NCI-H2107 (cell line): ENCODE measurements at places on chromosomes 11 and 22.

DNA sequence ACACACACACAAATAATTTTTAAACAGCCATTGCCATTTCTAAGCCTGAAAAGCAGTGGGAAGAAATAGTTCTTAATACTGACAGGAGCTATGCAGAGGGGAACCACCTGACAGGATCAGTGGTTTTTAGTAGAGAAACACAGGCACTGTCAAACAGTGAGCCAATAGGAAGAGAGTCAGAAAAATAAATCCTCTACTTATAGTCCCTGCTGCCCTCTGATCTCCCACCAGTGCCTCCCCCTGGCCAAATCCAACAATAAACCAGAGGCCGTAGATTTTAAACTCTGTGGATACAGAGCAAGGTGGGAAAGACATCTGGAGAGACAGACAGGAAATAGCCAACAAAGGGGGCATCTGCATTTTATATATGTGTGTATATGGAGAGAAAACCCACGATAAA lies 7.9 kb upstream of the OR56B4 start:
- no peak for DNase-seq

GRCh38 chr11:102733232-102733875 lies 8.6 kb upstream of the MMP8 start:
- DNase-seq: peak; percentile 15

- no peak for DNase-seq
Observed at GRCh38 chr22:42459287-42460063, 27.3 kb upstream of the NFAM1 start.

- no peak for DNase-seq
Observed at GRCh38 chr22:49214976-49215375, 612.7 kb downstream of the BRD1 start.

GRCh38 chr11:101176381-101176780 lies 46.8 kb upstream of the PGR start:
- no peak for DNase-seq

DNA sequence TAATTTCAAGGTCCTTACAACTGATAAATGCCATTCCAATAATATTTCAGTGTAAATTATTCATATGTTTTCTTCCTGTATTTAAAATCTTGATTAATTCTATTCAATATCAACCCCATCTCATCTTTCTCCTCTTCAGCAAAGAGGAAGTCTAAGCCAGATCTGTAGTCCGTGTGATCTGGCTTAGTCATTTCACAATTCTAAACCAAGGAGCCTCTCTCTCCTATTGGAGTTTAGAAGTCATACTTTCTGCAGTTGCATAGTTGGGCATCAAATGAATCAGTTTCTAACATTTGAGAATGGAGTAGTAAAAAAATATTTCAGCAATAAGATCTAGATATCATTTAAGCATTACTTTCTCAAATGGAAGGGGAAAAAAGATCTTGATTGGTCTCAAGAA lies 354.9 kb downstream of the JRKL start:
- DNase-seq: no peak

DNA sequence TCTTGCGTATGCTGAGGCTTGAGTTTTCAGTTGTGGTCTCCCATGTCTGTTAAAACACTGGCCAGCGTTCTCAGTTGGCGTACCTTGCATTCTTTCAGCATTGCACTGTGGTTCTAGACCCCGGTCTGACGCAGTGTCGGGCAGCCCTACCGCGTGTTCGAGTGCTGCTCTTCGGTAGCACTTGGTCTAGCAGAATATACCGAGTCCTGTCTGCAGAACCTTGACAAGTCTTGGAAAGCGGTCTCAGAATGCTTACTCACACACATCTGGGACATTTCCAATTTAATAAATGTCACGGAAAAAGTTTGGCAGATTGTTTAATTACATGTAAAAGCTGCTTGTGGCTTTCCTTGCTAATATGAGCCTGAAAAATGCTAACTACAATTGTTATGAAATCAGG lies 32.6 kb downstream of the PPFIA1 start:
- no peak for DNase-seq

GRCh38 chr11:103830205-103830604 lies 206.2 kb upstream of the DDI1 start:
- no peak for DNase-seq

GRCh38 chr11:122627745-122628144 lies 27.8 kb upstream of the UBASH3B start:
- DNase-seq: no peak

GRCh38 chr11:64778473-64779298 lies at the start of gene SF1:
Gene SF1 (minus strand): TSS chr11:64778542. CDS start chr11:64778392, 150 bp downstream.
- DNase-seq: peak; percentile 100

- no peak for DNase-seq
Observed at GRCh38 chr11:69640260-69640994, 529 bp upstream of the CCND1 start.

- DNase-seq: no peak
Observed at GRCh38 chr11:32962016-32962415, 53.7 kb upstream of the DEPDC7 start.

- no peak for DNase-seq
Observed at GRCh38 chr22:23119494-23120414, 22.0 kb downstream of the RSPH14 start.

- DNase-seq: no peak
Observed at GRCh38 chr11:118129471-118130172, 23.0 kb downstream of the SCN4B start.

- DNase-seq: no peak
Observed at GRCh38 chr22:23534851-23535717, 45.0 kb downstream of the IGLL1 start.

- no peak for DNase-seq
Observed at GRCh38 chr11:14938936-14939335, 33.2 kb downstream of the CALCA start.

- DNase-seq: no peak
Observed at GRCh38 chr22:47382164-47382890, 619.9 kb downstream of the TBC1D22A start.

DNA sequence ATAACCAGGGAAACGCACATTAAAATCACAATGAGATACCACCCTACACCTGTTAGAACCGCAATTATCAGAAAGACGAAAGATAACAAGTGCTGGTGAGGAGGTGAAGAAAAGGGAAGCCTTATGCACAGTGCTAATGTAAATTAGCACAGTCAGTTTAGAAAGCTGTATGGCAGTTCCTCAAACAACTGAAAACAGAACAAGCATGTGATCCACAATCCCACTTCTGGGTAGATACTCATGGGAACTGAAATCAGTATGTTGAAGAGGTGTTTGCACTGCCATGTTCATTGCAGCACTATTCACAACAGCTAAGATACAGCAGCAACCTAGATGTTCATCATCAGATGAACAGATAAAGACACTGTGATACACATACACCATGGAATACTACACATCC lies 75.0 kb upstream of the CCND1 start:
- no peak for DNase-seq

GRCh38 chr11:76753950-76754349 lies 29.2 kb upstream of the TSKU start:
- no peak for DNase-seq

GRCh38 chr11:20087118-20087521 lies 73.2 kb downstream of the DBX1 start:
- no peak for DNase-seq

GRCh38 chr11:59009661-59010060 lies 70.4 kb downstream of the GLYATL1 start:
- no peak for DNase-seq

DNA sequence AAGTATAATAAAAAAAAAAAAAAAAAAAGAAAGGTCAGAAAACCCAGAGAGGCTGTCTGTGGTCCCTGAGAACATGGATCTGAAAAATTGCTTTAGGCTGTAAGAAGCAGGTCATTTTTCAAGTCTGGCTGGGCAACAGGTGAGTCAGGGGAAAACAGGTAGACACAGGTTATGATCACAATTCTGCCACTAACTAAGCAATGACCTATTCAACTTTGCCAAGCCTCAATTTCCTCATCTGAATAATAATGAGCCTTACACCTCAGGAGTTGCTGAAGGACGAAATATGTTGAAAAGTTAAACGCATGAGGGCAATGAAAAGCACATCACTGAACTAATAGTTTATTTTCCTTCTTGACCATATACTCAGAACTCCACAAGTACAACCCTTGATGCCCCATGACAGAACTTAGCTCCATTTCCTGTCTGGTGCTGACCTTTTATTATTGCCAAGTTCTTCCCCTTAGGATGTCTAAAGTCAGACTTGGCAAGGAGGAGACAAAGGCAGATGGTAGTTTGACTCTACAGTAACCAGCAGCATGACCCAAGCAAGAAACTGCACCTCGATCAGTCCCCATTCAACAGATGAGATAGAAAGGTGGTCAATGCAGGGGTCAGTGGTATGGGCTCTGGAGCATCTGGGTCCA lies 93.6 kb downstream of the SYN3 start:
- DNase-seq: no peak

DNA sequence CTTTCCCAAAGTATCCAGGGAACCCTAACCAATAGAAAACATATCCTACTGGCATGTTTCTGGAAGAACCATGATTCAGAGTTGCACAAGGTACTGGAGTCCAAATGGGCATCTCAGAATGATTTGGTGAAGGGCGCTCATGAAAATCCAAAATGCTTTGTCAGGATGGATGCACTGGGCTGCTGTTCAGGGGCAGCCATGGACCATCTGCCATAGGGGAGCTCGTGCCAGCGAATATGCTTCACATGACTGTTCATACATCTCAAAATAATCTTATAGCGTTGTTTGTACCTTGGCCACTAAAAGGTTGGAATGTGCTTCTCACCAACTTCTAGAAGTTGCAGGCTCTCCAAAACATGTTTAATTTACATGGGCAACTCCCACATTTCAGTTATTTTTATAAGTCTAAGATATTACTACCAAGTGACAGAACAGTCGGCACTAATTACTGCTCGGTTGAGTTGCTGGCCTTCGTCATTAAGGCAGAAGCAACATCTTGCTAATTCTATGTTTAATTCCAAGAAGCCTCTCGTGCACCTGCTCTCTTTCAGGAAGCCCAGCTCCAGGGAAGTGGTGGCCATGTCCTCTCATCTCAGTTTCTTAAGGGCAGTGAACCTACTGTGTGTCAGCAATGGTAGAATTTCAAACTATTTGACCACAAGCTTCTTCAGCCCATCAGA lies 1497.7 kb downstream of the TBC1D22A start:
- no peak for DNase-seq

- no peak for DNase-seq
Observed at GRCh38 chr11:86624366-86624765, 48.0 kb downstream of the ME3 start.

DNA sequence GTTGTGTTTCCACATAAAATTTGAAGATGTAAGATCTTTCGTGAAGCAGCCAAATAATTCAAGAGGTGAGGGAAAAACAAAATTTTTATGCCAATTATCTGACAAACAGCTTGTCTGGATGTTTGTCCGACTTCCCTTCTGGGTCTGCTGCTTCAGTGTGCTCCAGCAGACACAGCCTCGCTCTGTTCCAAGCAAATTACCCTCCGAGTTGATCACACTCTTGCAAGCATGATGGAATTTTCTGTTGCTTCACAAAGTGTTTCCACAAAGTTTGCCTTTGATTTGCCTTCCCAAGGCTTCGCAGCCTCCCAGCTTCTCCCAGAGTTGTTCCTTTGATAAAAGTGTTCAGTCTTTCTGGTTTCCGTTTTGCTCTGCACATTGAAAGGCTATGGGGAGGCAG lies 78.4 kb upstream of the SEZ6L start:
- no peak for DNase-seq

- DNase-seq: no peak
Observed at GRCh38 chr22:36365020-36365411, 22.8 kb downstream of the MYH9 start.

DNA sequence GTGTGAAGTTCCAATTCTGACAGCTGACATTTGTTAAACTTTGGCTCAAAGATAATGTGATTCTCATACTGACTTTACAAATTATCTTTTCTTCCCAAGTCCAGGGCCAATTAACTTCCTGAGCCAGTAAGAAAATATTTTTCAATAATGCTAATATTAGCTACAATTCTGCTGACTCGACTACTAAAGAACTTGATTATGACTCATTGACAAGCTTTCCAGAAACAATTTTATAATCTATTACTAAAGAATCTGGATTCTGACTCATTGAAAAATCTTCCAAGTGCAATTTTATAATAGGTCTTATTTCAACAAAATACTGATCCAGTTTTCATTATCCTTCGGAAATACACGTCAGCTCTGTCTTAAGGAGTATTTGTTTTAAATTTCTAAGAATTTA lies 12.9 kb upstream of the XKR3 start:
- DNase-seq: no peak

DNA sequence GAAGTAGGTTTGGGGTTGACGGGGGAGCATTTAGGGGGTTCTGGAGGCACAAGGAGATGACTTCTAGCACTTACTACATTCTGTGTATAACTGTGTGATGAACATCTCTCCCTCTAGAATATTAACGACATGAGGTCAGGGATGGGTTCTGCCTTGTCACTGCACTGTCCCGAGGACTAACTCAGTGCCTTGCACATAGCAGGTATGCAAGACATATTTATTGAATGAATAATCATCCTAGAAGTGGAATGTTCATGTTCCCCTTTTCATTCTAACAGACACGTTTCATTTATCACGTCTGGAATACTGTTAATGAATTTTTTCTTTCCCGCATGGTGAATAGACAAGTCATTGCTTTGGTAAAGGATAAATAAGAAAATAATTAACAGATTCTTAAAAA lies 12.6 kb downstream of the SYT13 start:
- no peak for DNase-seq

DNA sequence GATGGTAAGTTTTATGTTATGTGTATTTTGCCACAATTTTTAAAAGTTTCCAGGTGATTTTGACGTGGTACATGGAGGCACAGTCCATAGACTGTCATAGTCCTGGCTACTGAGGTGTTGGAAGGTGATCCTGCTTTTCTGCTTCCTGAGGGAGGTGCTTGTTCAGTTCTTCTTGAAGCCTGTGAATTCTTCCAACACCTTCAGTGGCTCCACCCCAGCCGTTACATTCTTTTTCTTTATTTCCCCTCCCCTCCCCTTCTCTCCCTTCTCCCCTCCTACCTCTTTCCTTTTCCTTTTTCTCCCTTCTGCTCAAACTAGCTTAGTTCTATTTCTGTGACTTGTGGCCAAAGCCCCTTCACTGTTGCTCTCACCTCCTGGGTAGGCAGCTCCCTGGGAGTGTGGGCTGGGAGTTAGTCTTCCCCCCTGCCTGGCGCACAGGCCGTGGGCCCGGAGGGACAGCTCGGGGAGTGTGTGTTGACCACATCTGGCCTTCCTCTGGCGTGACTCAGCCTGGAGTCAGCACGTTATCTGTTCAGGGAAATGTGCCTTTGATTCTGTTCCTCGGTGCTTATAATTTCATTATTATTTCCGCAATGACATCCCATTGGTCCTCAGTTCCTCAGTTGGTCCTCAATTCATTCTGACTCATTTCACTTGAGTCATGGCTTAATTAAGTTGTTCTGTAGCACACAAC lies 566.2 kb downstream of the TBC1D22A start:
- no peak for DNase-seq

DNA sequence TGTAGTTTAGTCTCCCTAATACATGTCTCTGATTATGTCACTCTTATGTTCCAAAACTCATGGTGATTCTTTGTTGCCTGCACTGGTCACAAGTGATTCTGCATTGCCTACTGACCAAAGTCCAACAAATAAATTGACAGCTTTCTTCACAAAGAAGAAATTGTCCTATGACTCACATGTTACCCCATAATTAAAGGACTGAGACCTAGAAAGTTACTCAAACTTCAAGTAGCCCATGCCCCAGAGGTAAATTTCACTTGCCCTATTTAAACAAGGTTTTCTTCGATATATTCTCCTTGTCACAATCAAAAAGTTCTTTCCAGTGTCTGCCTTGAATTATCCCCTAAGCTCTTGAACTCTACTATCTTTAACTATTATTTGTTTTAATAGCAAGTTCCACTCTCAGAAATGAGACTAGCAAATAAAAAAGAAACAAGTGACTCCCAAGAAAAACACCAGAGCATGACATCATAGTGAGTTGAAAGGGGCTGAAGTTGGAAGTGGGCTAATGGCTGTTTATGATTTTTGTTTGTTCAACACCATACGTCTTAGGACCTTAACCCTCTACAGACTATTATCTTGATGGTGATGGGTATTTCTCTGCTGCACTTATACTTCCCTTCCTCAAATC lies 94.5 kb upstream of the BLID start:
- DNase-seq: no peak
